Vagina (tissue), 2 donors: ENCODE measurements at places on chromosomes 5 and 9.

DNA sequence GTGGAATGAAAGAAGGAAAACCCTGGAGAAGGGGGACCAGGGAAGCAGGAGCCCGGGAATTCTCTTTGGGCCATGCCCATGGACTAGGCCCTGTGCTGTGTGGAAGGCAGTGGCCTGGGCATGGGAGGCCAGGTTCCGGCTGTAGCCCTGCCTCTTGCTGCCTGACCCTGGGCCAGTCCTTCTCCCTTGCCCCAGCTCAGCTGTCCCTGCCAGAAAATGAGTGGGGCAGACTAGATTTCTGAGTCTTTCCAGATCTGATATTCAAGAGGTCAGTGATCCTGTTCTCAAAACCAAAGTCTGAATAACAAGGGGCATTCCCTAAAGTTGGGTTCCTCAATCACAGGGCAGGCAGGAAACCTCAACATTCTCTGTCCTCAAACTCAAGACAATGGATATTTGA lies 24.8 kb upstream of the CORO2A start:
- DNase-seq = no peak

DNA sequence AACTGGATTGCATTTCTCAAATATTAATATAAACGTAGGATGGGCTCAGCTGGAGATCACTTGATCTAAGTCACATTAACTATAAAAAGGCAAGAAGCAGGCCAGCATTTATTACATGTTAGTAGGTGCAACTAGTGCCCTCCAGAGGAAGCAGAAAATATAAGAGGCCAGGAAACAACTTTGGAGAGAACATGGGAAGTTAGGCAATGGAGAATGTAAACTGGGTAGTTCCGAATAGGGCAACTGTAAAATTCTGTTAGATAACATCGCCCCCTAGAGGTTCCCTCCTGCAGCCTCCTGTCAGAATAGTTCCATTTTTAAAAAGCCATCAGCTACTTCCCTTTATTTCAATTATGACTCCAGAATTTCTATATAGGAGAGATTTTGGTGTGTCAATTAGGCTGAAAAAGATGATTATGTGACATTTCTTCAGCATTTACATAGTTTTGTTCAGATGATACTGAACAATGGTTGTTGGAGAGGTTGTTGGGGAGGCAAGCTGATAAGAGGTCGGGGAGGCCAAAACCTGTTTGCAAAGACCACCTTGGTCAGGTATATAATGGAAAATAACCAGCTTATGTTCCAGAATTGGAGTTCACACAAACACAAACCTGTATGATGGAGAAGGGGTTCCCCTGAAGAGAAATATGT lies 22.4 kb downstream of the CCL28 start:
- no peak for DNase-seq

DNA sequence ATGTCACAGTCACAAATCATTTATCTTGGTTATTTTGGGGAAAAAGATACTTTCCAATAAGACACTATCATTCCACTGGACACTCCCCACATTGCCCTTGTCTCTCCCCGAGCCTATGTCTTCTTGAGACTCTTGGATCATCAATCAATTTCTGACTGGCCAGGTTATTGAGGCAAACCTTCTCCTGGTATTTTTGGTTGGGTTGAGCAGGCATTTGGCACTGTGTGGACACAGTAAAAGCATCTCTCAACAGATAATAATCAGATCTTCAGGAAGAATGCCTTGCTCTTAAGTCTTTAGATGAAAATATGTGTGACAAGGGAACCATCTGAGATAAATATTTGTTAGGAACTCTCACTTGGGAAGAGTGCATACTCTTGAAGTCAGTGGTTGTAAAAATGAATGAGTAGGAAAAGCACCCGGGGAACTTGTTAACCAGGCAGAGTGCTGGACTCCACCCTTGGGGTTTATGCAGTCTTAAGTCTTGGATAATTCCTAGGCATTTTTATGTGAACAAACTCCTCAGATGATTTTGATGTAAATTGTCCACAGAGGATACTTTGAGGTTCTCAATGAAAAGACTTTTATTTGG lies 223.8 kb upstream of the CLINT1 start:
- DNase-seq = no peak

GRCh38 chr5:143210576-143210975 lies 192.9 kb downstream of the NR3C1 start:
- no peak for DNase-seq

DNA sequence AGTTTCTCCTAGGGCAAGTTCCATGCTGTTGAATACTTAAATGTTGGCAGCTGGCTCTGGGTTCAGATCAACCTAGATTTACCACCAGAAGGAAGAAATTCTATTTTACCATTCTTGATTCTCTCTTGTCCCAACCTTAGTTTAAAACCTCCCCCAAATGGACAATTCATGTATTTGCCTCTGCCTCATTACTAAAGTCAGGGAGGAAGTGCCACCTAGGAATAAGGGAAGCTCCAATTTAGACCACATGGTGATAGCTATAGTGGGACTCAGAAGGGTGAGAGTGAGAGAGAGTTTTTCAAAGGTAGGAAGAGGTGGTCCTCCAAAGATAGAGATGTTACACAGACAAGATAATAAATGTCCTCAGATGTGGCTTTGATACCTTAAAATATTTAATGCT lies 53.4 kb upstream of the PAM start:
- no peak for DNase-seq

DNA sequence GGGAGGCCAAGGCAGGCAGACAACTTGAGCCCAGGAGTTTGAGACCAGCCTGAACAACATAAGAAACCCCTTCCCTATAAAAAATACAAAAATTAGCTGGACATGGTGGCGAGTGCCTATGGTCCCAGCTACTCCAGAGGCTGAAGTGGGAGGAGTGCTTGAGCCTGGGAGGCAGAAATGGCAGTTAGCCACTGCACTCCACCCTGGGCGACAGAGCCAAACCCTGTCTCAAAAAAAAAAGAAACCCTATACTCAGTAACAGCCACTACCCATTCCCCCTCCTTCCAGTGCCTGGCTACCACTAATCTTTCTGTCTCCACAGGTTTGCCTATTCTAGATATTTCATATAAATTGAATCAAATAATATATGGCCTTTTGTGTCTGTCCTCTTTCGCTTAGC lies 14.3 kb upstream of the SIL1 start:
- no peak for DNase-seq

DNA sequence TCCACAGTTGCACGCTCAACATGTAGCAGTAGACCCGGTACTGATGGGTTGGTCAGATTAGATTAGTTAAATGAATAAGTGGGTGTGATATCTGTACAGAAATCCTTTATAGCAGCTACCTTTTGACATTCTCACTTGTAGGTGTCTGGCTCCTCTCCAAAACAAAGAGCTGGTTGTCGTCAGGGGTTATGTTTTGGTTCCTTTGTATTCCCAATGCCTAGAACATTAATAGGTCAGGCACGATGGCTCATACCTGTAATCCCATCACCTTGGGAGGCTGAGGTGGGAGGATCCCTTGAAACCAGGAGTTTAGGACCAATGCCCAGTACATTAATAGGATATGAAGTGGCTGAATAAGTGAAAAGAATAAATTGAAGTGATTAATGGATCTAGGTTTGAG lies 182.1 kb downstream of the SNCAIP start:
- no peak for DNase-seq

DNA sequence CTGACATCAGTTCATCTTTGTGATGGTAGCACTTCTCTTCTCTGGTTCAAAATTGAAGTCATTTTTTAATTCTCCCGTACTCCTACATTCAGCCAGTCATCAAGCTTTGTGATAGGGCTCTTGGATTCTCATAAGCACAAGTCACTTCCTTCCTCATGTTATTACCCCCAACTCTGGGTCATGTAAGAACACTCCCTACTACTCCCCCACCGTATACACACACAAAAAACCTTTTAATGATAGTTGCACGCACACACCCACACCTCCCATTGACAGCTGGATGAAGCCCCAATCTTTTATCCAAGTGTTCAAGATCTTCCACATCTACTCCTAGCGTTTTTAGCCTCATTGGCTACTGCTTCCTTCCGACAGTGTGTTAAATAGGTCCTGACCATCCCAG lies 16.8 kb downstream of the KDM3B start:
- no peak for DNase-seq

DNA sequence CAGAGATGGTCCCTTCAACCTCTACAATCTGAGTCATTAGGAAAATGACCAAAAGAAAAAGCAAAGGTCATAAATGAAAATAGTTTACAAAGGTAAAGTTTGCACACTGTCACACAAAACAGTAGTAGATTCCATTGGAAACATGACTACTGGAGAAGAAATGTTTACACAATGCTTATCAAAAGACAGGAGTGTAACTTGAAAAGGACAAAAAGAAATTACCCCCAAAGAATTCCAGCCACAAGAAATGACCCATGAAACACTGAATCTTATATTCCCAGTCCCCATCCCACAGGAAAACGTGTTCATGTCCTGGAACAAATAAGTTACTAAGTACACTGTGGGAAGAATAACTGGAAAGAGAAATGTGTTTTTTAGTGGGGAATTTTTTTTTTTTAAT lies 385.1 kb downstream of the SEMA5A start:
- no peak for DNase-seq

DNA sequence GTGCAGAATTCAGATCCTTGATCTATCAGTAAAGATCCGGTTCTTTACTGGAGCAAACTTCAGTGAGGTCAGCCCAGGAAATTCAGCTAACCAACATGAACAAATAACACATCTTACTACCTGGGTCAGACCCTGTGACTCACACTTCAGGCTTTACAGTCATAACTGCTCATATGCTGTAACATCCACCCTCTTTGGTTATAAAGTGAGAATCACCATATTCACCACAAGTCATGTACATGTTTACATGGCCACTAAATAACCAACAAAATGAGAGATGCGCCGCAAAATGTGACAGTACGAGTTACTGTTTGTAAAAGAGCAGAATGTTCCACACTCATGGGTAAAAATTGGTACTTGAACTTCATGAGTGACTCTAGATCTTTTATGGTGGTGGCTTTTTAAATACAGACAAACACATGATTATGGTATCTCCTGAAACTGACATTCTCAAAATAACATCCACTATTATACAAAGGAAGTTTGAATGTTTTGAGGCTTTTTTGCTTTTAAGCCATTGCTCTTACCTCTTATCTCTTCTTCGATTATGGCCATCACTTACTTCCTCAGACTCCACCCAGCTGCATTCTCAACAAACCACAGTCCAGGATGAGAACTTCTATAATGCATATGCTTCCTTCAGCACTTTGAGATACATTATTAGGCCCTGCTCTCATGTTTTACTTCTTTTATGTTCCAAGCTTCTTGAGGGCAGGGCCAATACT lies 516.6 kb downstream of the RAB3C start:
- DNase-seq = no peak

DNA sequence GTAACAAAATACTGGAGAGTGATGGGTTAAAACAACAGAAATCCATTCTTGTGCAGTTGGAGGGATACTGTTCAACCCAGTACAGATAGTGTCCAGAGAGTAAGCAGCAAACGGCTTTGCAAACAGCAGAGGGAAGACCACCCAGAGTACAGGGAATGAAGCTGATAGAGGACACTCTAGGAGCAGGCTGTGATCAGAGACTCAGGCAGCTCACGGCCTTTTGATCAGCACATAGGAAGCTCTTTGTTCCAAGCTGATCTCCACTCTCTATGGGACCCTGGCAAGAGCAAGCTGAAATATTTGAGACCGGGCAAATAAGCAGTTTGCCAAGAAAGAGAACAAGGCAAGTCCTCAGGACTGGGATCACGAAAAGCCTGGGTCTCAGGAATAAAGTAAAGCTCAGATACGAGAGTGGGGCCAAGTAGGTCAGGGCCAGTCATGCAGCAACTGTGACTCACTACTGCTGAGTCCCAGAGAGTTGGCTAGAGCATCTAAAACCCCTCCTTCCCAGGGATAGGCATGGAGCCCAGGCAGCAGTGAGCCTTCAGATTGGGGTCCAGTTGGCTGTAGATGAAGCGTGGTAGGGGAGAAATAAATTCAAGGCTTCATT lies 52.4 kb downstream of the MELK start:
- no peak for DNase-seq

DNA sequence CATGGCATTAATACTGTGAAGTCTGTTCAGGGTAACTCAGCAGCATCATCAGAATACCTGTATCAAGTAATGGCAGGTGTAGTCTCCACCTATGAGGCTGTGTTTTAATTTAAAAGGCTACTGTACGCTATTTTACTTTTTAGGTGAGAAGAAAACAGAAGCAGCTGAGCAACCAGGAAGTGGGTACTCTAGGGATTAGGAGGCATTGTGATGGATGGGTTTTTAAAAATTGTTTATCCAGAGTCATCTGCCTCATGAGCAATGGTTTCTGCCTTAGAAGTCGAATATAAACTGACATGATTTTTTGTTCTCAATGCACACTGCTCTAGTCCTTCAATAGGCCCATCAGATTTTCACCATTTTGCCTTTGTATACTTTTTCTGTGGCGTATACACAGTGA lies 42.6 kb downstream of the PSIP1 start:
- DNase-seq = no peak

DNA sequence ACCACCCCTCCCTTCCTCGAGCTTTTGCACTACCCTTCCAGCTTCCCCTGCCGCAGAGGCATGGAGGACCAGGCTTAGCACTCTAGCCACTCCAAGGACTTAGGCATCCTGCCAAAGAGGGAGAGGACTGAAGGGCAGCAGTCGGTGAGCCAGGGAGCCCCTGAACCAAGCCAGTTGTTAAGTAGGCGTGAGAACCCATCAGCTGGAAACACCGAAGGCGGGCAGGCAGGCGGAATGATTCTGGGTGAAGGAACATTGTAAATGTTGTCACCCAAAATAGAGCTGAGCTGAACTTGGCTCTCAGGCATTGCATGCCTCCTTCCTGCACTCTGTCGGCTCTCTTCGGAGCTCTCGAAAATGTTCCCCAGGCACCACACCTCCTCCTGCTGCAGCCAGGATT lies 42.8 kb downstream of the NRG2 start:
- no peak for DNase-seq

GRCh38 chr5:150235500-150235854 lies 45.6 kb downstream of the SLC6A7 start:
- DNase-seq = no peak

- no peak for DNase-seq
These were observed 505 bp downstream of the C5orf34 start for GRCh38 chr5:43514471-43514815.

GRCh38 chr5:131773805-131774204 lies 23.0 kb downstream of the FNIP1 start:
- DNase-seq = no peak

DNA sequence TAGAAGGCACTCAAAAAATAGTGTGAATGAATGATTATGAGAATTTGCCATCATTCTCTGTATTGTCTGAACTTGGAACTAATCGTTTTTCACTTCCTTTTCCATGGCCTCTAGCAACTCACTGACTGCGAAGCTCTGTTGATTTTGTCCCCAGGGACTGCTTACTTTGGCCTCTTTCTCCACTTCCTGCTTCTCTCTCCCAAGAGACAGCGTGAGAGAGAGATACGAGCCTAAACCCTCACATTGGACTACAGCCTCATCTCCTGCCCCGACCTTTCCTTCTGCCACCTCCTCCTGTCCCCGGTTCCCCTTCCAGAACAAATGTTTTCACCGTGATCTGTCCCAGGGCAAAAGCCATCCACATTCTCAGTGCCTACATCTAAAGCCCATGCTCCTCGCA lies 300.8 kb upstream of the PANK3 start:
- no peak for DNase-seq

GRCh38 chr9:97440160-97440559 lies 28.3 kb downstream of the TDRD7 start:
- no peak for DNase-seq
